RPMI8226 (cell line): ENCODE measurements at places on chromosomes 13 and 19.

- DNase-seq: no peak
Observed at GRCh38 chr19:56088497-56089215, 32.4 kb downstream of the ZNF787 start.

DNA sequence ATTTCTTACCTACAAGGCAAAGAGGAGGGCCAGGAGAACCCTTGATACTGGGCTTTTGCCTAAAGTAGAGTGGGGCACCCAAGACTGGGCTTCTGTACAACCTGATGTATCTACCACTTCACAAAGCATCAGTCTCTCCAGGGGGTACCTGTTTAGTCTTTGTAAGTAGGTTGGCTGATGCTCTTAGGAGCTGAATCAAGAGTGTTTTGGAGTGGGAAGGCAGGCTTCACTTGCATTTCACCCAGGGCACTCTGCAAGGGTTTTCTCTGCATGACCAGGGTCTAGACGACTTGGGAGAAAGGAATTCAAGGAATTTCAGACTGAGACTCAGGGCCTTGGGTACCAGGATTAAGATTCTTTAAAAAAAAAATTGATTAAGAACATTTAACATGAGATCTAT is 361.5 kb downstream of the RFC3 start:
- no peak for DNase-seq

- DNase-seq: no peak
Observed at GRCh38 chr19:13055213-13056051, 47.2 kb downstream of the LYL1 start.

GRCh38 chr19:41929536-41930071 is 1.4 kb upstream of the ERFL start:
- DNase-seq: no peak

DNA sequence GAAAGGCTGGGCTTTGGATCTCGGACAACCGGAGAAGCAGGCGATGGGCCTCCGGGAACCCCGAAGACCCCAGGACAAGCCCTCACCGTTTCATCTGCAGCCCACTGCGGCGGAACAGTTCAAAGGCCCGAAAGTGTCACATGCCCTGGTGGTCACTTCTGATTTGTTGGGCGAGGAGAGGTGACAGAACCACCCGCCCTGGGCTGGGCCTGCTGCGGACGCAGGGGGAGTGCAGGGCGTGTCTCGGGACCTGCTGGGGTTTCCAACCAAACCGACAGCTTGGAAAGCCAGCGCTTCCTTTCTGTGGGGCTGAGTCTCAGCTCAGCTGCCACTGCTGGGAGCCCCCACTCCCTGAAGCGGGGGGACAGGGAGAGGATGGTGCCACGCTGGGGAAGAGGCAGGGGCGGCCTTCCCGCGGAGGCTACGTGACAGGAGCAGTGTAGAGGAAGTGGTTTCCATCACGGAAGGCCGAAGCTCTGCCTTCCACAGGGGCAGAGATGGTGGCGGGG is 22.8 kb upstream of the ZBTB7A start:
- DNase-seq: no peak

GRCh38 chr13:113483504-113484293 is 6.8 kb downstream of the DCUN1D2 start:
- DNase-seq: no peak

GRCh38 chr13:33862016-33862415 is 44.1 kb downstream of the RFC3 start:
- DNase-seq: peak; percentile 15

DNA sequence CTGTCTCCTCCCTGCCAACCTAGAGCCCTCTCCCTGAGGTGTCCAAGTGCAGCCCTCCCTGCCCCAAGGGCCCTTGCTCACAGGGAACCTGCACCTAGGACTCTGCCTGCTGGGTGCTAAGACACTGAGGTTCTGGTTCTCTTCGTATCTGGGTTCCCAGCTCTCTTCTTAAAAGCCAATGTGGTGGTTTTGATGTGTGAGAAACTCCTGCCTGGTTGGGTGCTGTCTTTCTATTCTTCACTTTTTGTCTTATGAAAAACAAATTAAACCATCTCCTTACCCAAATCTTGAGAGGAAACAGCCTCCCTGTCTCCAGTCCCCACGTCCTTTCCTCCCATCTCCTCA is 4.3 kb upstream of the KMT2B start:
- no peak for DNase-seq

DNA sequence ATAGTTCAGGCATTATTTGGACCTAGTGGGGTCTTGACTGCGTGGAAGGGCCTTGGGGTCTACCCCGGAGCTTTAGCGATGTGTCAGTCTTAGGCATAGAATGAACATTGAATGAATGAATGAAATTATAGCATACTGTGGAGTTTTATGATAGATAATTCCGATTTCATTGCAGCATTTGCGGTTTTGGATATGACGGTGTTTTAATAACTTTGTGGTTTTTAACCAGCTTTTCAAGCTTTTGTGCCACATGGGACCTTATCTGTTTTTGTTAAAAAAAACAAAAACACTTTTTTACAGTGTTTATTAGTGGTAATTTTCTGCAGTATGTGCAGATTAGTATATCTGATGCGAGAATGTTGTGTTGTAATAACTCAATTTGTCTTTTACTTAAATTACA is 696 bp downstream of the NUP58 start:
- DNase-seq: no peak

- no peak for DNase-seq
Observed at GRCh38 chr13:42350141-42350540, 78.2 kb downstream of the AKAP11 start.
